ENCODE measurements at places on chromosomes 5 and 9. TPM values are rescaled to one million over a fixed set of nuclear protein-coding genes. Genes with fewer than 3 reads are reported as not detected.

- no peak for DNase-seq
These were observed 1.8 kb downstream of the MRPL36 start for GRCh38 chr5:1797855-1798254.

DNA sequence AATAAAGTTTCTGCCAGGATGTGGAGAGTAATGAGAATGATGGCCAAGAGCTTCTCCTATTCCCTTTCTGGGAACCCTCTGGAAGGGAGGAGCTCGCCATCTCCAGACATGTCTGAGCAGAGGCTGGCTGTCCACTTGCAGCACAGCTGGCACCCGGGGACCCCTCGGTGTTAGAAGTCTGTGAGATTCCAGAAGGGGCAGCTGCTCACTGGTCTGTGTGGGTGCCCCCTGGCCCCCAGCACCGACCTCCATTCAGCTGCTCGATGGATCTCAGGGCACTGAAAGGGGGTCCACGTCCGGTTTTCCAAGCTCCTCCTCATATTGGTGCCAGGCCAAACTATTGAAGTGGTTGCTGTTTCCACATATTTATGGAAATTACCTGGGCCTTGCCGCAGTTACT lies 3.6 kb upstream of the FAM163B start:
- no peak for DNase-seq

DNA sequence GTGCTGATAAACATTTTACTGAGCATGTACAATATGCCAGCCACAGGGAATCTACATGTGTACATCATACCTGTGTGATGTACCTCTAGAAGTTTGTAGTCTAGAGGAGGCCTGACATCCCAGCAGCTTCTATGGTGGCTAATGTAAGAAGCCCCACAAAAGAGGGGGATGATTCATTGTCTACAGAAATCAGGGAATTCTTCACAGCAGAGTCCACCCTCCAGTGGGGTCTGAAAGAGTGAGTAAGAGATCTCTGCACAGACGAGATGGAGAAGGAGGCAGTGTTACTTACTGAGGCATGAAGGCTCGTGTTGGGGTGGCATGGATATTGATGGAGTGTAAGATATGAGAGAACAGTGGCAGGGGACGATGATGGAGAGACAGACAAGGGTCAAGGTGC lies 103.0 kb downstream of the NTRK2 start:
- DNase-seq, result no peak

DNA sequence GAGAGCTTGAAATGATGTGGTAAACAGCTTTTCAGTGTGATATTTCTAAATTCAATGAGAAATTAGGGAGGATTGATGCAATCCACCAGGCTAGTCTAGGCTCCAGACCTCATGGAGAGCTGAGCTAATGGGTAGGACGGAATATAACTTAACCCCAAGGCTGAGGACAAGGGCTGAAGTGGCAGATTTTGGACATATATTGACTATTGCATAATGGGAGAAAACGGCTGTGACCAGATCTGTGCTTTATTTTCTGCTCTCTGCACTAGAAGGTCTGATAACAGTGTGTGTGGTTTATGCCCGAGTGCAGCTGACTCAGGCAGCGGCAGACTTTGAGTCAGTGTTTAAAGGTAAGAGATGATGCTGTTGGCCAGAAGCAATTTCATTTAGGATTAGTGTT lies 70.6 kb downstream of the ACTBL2 start:
- DNase-seq, result peak; percentile 61

DNA sequence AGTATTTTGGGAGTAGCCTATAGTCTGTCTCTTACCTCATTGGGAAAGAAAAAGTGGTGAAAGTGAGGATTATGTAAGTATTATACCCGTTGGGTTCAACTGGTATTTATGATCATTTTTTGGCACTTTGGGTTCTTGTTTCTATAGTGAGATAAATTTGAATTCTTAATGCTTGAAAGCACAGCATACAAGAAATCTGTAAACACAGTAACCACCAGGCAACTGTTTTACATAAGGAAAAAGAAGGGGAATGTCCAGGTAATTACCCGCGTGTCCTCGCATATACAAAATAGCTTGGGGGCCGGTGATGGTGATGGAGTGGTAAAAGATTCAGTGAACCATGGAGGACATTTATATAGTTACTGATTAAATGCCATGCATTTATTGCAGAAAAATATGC lies 60.5 kb downstream of the BASP1 start:
- no peak for DNase-seq

The IRX1 gene
- 6.5 TPM for total RNA-seq

The POLR3G gene
- total RNA-seq, result 10.9 TPM

The PFN3 gene
- not detected for total RNA-seq

The G3BP1 gene
- 154 TPM for total RNA-seq

The SLC25A48 gene
- total RNA-seq, result not detected

Data from kidney epithelial cell (primary cell).